ENCODE measurements at places on chromosomes 11 and 22.

GRCh38 chr22:31613286-31613903, 48.6 kb downstream of the PISD start:
- DNase-seq: no peak

GRCh38 chr11:10418259-10418949, 36.7 kb upstream of the AMPD3 start:
- DNase-seq: no peak

DNA sequence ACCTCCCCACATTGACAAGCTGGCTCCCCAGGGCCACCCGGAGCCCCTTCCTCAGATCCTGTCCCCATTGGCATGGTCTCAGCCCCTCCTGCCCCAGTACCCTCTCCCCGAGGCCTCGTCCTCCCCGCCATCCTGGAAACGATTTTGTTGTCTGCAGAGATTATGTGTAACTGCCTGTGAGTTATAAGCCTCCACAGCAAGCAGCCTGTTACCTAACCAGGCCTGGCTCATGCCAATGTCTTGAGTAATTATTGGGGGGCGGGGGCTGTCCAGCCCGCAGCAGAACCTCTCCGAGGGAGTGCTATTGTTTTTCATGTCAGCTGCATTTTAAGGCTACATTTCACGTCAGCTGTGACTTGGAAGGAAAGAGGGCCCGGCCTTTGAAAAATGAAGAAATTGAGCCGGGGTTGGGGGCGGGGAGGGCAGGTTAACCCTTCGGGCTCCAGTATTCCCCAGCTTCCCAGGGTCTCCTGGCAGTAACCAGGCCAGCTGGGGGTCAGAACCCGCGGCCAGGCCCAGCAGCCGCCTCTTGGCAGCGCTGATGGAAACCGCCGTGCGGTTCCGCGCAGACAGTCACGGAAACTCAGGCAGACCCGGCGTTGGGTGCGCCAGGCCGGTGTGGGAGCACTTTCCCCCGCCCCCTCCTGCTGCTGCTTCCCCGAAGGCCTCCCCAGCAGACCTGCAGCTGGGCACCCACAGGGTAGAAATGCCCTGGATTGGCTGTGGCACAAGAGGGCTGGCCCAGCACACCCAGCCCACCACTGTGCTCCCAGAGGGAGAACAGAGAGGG, 59.5 kb downstream of the CDKN1C start:
- DNase-seq: no peak

- DNase-seq: no peak
Observed at GRCh38 chr11:104146421-104146820, 17.5 kb downstream of the PDGFD start.

DNA sequence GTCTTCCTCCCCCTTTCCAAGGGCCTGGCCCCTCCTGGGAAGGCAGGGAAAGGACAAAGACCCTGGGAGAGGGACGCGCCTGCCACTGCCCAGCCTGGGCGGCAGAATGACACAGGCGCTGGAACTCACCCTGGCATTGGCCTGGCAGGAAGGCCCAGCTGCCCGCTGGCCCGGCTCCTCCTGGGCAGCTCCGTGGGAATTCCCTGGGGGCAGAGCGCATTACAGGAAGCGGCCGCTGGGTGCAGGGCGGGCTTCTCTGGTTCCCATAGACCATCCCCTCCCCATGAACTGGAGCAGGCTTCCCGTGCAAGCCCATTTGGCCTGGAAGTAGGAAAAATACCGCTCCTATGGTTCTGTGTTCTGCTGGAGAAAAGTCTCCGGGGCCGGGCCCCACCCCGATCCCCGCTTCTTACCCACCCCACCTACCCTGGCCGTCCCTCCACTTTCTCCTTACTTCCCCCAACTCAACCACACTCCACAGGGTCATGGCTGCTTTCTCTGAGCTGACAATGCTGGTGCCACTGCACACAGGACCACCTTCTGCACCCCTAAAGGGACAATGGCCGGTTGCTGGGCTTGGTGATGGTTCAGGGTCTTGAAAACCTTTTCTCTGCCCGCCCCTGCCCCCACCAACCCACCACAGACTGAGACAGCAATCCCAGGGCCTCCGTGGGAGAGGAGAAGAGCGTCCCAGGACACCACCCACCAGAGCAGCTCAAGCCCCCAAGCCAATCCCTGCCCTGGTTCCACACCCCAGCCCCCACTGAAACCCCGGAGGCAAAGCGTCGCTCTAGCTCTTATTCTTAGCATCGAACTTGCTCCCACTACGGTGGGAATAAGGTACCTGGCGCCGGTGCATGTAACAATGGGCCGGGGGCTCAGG, 58.9 kb downstream of the LINC01488 start:
- DNase-seq: no peak

DNA sequence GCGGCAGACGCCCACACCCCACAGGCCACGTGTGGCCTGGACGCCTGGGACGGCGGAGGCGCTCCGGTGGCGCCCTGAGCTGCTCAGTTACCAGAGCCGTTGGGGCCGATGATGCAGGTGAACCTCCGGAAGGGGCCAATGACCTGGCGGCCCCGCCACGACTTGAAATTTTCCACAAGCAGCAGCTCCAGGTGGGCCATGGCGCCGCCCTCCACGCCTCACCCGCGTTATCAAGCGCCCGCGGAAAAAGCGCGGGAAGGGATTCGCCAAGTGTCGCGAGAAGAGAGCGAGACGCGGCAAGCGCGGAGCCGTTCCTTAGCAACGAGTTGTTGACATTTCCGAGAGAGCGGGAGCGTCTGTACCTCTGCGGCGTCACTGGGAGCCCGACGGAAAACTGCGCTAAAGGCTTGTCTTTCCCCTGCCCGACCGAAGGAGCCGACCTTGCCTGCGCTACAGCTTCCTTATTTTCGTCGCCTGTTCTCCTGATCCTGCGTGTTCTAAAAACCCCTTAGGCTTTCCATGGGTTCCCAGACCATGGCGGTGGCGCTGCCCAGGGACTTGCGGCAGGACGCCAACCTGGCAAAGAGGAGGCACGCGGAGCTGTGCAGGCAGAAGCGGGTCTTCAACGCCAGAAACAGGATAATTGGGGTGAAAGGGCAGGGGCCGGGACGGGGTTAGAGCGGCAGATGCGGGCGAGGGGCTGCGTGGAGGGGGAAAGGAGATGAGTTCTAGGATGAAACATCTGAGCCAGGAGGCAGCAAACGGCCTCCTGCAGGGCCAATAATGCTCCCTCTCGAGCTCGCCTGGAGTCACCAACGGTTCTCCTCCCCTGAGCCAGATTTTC, at the start of the genes RIBC2 and SMC1B:
TSS of gene RIBC2 (plus strand) at position 326 of the 844 bp plus-strand sequence. CDS start at position 520, 194 bp downstream.
TSS of gene SMC1B (minus strand) at position 232 of the 844 bp plus-strand sequence. CDS start at position 200, 32 bp downstream.
- peak; percentile 74 for DNase-seq

- no peak for DNase-seq
Observed at GRCh38 chr11:23554002-23554401, 693.7 kb upstream of the CCDC179 start.

DNA sequence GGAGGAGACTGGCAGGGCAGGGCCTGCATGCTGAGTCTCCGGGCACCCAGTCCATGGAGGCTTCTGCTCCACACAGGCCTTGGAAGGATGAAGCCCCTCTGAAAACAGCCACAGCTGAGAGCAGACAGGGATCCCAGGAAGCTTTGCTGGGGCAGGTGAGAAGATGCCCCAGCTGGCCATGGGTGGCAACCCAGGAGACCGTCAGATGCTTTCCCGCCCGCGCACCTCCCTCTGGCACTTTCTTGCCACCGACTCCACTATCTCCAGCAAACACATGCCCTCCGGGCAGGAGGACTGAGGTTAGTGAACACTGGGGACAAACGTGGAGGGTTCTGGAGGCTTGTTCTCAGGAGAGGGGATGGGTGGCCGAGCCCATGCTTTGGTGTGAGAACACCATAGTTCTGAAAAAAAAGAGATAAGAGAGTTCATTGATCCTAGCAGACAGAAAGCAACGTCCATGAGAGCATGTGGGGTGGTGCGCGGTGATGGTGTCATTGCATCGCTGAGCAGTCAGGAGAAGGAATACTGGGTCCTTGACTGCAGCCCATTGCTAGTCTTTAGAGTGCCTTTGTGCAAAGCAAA, 2.3 kb downstream of the C1QTNF6 start:
- DNase-seq: no peak

DNA sequence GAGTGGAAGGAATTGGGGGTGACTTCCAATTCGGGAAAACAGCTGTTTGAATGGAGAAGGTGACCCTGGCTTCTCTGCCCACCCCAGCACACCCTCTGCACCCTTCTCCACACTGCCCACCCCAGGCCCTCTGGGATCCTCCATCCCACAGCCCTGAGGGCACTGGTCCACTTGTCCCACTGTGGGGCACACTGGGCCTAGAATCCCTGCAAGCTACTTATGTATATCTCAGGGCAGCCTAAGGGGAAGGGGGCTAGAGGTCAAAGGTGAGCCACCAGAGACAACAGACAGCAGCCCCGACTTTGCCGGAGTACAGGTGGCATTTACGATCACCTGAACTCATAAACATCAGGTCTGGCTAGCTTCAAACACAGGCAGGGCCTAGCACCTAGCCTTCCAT, 673 bp upstream of the SCUBE2 start:
- DNase-seq: no peak

- DNase-seq: no peak
Observed at GRCh38 chr11:119571311-119571710, 148.3 kb upstream of the THY1 start.

GRCh38 chr11:5929571-5930368, 12.3 kb upstream of the OR56A3 start:
- DNase-seq: no peak

- DNase-seq: no peak
Observed at GRCh38 chr11:134101282-134101681, 32.4 kb downstream of the JAM3 start.

DNA sequence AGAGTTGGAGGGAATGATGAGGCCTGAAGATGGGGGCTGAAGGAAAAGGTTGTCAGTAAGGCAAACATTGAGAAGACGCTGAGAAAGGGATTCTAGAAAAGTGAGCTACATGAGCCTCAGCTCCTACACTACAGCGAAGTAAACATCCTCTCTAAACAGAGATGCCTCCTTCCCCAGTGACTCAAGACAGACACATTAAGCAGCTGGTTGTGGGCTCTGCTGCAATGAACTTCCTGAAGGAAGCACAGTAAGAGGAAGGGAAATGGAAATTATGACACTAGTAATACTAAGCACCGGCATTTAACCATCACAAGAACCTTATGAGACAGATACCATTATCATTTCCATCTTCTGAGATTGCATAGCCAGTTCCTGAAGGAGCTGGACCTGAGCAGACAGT, 190.5 kb downstream of the C11orf87 start:
- DNase-seq: no peak

Measured in activated T-cell treated with anti-CD3 and anti-CD28 coated beads for 4 hours (primary cell).